Adrenal gland (tissue), 19 donors: ENCODE measurements at places on chromosomes 5 and 9. TPM values are rescaled to one million over a fixed set of nuclear protein-coding genes. Genes with fewer than 3 reads are reported as not detected.
A peak's percentile ranks its signal among the peaks of the same experiment; 100 is the strongest.

ISOC1 gene
- polyA plus RNA-seq: 7.6 TPM

RANBP3L gene
- polyA plus RNA-seq: 1.4 TPM

AGPAT2 gene
- polyA plus RNA-seq: 139 TPM

LHX3 gene
- polyA plus RNA-seq: not detected

SLC9A3 gene
- 0.88 TPM for polyA plus RNA-seq

DNA sequence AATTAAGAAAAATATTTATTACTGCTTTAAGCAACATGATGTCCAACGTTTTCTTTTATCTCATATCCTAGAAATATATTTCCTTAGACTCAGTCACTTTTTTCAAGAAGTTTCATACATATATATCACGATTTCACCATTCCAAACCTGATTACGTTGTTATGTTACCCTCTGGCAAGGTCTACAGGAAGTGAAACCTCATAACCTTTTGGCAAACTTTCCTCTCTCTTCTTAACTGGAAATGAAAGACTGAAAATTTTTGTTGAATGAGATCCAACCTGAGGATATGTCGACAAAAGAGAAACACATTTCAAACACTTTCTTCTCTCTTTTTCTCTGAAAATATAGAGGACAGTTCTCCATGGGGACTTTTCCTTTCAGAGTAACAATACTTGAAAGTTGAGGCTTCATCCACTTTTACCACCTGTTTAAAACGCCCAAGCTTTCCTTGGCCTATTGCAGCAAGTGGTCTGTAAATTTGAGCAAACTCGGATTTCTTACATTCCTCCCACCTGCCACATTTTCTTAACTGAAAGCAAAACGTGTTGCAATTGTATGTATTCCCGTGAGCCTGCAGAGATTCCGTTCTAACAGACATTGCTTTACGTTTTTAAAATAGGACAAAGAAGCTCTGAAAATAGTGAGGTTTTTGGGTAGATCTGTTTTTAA lies 298.1 kb downstream of the CETN3 start:
- DNase-seq: no peak

GRCh38 chr5:12022444-12022843 lies 118.2 kb upstream of the CTNND2 start:
- DNase-seq: no peak

DNA sequence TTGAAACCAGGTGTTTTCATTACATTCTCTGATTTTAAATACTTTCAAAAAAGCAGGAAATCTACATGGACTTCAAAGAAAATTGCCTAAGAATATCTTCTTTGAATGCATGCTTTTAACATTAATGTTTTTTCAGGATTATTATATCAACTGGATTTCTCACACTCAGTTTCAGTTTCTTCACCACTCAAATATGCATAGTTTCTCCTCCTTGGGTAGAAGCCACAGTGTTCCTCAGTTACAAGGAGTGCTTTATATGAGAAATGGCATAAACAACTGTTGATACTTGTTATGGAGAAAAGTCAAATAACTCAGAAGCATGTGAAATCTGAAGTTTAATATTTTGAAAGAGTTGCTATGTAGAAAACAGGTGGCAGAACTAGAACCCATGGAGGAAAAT lies 196.9 kb downstream of the DMRTA1 start:
- no peak for DNase-seq

DNA sequence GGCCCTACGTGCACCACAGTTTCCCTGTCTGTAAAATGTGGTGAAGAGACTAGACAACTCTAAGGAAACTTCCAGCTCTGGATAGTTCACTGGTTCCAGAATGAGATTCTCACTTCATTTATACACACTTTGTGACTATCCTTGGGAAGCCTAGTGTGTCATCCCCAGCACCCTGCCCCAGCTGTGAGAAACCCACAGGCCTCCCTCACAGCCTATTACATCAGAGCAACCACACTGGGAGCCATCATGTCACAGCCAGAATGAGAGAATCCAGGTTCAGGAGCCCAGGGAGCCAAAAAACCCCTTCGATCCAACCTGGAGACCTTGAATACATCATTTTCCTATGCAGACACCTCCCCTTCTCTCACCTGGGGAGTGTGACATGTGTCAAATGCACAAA lies 21.0 kb upstream of the HAND1 start:
- DNase-seq: no peak

GRCh38 chr9:17503196-17503595 lies 75.7 kb upstream of the SH3GL2 start:
- no peak for DNase-seq

DNA sequence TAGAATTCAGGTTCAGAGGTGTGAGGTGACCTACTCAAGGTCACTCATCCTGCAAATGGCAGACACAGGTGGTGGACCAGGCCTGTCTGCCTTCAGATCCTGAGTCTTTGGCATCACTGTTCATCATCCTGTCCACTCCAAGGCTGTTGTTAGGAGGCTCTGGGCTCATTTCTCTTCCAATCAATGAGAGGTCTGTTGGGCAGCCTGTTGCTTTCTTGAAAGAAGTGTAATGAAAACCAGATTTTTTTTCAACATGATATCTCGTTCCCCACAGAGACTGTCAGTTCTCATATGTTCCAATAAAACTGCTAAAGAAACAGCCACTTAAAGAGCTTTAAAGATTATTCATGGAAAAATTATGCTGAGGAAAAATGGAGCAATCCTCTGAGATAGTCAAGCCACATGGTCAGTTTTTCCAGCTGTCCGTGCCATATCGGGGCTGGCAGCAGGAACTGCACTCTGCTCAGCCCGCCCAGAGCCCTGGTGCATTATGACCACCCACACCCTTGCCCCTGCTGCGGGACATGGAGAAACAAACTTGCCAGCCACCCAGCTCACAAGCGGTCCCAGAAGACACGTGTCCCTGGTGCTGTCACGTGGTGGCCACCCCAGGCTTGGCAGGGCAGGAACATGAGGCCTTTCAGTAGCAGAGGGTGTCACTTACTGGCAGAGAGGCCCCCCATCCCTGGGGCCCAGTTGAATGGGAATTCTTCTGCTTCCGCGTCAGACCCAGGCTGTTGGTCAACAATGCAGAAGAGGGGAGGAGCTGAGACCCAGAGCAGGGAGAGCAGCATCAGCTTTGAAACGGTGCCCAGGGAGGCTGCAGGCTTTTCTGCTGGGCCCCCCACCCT lies 63.7 kb upstream of the ANGPTL2 start:
- DNase-seq: peak; percentile 76

DNA sequence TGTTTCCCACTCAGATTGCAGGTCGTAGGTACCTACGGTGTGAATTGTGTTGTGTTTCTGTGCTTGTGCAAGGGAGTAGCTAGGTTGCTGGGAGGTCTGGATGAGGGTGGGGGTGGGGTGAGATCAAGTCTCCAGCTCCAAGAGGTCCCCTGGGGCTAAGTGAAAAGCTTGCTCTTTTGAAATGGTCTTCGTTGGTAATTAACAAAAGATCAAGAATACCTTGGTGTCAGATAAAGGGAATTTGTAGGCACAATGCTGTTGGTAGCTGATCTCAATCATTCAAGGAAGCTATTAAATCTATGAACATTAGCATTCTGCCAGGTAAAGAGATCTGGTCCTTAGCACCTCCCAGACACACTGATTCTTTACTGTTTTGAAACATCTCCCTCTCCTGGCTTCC lies 928 bp upstream of the PCDHGC4 start:
- no peak for DNase-seq

GRCh38 chr5:109942646-109943045 lies 252.9 kb downstream of the MAN2A1 start:
- DNase-seq: no peak

DNA sequence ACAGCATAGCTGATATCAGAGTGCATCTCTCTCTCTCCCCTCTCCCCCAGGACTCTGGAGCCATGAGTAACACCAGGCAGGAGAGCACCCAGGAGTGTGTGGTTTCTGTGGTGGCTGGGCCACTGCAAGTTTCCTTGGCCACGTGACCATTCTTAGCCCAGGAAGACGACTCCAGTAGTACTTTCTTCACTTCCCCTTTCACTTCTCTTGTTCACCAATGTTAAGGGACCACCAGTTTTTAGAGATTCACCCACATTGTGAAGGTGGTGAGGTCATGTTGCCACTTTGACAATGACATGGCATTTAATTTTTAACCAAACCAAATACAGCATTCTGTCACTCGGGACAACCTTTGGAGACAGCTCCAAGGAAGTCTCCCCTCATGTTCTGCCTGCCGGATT lies 17.9 kb upstream of the DAPK1 start:
- peak; percentile 61 for DNase-seq

DNA sequence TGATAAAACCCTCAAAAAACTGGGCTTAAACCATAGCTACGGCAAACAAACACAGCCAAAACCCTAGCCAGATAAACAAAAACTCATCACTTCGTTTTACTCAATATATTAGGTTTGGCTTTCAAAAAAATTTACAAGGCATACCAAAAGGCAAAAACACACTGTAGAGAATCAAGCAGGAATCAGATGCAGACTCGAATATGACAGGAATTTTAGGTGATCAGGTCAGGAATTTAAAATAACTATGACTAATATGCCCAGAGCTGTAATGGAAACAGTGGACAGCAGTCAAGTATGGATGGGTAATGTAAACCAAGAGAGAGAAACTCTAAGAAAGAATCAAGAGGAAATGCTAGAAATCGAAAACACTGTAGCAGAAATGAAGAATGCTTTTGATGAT lies 26.5 kb upstream of the DOCK2 start:
- no peak for DNase-seq

DNA sequence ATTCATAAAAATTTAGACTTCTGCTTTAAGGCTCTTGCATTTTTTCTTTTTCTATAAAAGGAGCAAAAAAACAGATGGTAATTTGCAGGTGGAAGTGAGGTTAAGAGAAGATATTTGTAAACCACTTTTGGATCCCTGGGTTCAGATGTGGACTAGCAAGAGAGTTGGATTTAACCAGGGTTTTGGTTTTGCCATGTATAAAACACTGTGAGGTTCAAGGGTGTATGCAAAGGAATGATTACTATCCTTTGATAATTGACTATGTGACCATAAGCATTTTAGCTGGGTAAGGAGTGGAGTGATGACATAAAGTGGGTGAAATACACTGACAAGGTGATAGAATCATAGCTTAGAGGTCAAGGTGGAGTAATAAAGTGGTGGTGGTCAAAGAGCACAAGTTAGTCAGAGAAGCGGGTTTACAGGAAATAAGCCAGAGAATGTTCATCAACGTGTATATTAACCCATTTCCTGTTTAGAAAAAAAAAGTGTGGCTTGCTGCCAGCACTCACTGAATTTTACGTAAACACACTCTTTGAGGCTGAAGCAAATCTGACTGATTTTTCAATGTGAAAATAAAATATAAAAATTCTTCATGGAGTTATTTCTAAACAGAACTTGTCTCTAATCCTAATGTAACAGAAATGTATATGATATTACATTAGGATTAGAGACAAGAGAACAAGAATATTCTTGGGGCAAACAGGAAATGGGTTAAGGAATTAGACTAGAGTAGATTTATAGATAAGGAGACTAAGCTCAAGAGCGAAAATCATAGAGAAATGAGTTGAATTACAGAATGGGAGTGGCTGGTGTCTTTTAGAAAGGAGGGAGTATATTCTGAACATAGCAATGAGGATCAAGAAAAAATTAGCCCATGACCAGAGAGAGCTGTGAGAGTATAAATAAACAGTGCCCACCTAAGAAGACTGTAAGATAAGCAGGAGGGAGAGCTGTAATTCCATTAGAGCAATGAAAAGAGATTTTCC lies 74.5 kb downstream of the CDKN2A start:
- DNase-seq: no peak

- no peak for DNase-seq
These were observed 48.3 kb downstream of the IARS1 start for GRCh38 chr9:92245005-92245797.

GRCh38 chr9:119050281-119050680 lies 319.0 kb downstream of the BRINP1 start:
- no peak for DNase-seq

DNA sequence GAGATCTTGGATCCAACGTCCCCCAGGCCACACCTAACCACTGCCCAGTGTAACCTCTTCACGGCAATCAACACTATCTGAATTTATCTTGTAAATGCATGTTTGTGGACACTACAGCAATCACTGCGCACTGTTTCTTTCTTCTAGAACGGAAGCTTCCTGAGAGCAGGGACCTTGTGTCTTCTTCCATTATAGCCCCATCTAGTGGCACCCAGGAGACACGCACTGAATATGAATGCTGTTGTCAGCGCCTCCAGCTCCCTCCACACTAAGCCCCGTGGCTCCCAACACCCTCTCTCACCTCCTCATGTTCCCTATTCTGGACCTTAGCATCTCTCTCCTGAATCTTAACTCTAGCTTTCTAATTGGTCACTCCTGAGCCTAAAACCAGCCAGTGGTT lies 72.7 kb downstream of the SMIM23 start:
- no peak for DNase-seq

DNA sequence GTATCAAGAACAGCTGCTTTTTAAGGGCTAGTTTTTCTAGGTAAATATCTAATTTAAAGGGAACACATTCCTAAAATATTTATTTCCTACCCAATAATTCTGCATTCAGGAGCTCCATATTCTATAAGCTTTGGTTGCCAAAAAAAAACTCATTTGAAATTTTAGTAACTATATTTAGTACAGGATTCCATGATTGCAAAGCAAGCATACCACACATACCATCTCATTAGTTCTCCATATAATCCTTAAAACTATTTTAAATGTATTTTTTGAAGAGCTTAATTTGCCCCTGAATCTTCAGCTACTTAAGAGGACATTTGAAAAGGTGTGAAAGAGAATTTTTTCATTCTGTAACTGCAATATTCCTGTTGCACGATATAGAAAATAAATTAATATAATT lies 877.0 kb downstream of the NR2F1-AS1 start:
- DNase-seq: no peak

DNA sequence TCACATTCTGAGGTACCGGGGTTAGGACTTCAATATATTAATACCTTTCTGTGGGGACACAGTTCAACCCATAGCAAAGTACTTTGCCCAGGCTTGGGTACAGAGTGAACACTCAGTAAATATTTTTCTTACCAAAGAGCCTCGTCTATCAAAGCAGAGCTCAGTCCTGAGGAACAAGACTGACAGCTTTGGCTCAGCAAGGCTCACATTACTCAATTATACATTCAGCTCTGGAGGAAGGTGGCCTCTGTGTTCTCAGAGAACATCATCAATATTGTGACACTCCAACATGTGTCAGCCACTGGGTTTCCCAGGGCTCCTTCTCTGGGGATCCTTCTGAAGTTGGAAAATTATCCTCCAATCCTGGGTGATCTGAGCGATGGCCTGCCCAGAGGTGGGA lies 186.4 kb downstream of the NMUR2 start:
- DNase-seq: no peak

GRCh38 chr9:73426269-73426668 lies 274.6 kb downstream of the ANXA1 start:
- DNase-seq: no peak

- DNase-seq: no peak
These were observed 228.1 kb downstream of the FANCC start for GRCh38 chr9:95089257-95090022.

GRCh38 chr5:37772255-37772654 lies 67.6 kb downstream of the GDNF start:
- DNase-seq: no peak

- no peak for DNase-seq
These were observed 205.0 kb upstream of the DMRTA1 start for GRCh38 chr9:22241611-22242010.
